ENCODE measurements at places on chromosomes 1 and 21. TPM values are rescaled to one million over a fixed set of nuclear protein-coding genes. Genes with fewer than 3 reads are reported as not detected.

DNA sequence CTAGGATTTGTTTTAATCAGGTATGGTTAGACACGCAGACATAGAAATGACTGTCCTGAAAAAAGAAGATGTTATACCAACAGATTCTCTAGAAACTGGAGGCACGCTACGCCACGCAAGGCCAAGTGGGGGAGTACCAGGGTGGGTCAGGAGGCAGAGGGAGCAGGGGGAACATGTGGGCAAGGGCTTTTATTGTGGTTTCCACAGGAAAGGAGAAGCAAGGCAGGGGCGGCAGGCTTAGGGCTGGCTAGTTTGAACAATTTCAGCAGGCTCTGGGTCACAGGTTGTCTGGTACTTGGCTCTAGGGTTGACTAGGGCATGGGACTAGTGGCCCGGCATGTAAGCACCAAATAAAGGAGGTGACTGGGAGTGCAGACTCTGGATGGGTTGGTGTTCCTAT is 7.2 kb downstream of the MTARC2 start:
- no peak for DNase-seq

Gene AADACL3
- total RNA-seq = not detected

Gene CYP4Z1
- total RNA-seq = 2.8 TPM

GRCh38 chr1:8396083-8396785 is 78.3 kb downstream of the SLC45A1 start:
- no peak for DNase-seq

Gene KIF26B
- total RNA-seq = 3.7 TPM

Gene LHX8
- not detected for total RNA-seq

Gene DNM3
- total RNA-seq = 3.6 TPM

Gene RXFP4
- total RNA-seq = not detected

Gene SMIM1
- 16.3 TPM for total RNA-seq

GRCh38 chr1:68049941-68050878 is at the start of gene DIRAS3:
TSS of gene DIRAS3 (minus strand) at chr1:68050627. CDS start at chr1:68047297, 3,330 bp downstream.
- DNase-seq = no peak

DNA sequence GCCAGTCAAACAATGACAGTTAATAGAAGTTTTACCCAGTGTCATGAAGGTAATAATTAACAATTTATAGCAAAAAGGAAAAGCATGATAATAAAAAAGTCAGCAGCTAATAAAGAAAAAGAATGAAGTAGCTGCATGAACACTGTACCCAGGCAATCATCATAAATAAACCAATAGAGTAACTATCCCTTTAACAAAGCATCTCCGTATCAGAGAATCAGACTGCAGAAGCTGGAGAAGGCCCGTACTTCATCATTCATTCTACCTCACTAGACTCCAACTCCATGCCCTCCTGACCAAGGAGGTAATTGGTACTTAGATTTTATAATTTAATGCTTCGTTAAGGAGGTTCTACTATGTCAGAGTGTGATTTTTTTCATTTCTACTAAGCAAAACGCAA is 140.5 kb downstream of the NEGR1 start:
- no peak for DNase-seq

DNA sequence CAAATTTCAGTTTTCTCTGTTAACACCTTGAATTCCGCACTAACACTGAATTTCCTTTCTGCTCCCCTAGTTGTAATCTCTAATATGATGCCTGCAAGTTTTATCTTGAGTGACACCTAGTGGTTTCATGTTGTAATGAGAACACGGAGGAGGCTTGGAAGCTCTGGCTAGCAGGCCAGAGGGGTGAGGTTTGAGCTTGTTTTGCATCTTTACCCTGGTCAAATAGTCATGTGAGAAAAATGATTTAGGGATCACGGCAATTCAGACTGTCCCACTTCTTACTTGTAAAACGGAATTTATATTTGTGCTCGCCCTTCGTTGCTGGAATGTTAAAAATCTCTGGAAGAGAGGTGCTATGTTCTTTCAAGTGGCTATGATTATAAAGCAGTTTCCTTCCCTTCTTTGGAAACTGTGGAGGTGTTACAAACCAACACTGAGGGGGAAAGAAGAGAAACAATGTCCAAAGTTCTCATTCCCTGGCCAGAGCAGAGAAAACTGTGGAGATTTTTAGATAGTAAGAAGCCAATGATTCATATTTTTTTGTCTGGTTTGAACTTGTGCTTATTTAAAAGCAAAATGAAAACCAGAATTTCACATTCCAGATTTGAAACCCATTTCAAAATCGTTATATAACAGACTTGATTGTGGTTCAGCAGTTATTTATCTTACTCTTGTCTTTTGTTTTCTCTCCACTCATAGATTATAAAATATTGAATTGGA is 5.3 kb upstream of the MROH9 start:
- DNase-seq = no peak

Gene LCE1B
- not detected for total RNA-seq

- no peak for DNase-seq
Observed at GRCh38 chr1:4771267-4771666, 116.9 kb downstream of the AJAP1 start.

DNA sequence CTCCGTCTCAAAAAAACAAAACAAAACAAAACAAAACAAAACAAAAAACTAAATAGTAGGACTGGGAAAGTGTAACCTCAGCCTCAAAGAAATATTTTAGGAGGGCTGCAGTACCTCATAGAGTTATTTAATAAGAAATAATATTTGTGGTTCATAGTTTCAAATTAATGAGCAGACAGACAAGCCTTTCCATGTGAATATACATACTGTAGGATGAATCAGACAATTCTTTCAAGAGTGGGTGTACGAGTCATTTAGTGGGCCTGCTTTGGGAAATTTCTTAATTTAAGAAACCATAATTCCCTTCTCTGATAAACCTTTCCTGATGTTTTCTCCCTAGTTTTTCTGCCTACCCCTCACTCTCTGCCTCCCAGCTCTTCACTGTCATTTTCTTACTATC is 52.5 kb downstream of the CDC14A start:
- DNase-seq = no peak

DNA sequence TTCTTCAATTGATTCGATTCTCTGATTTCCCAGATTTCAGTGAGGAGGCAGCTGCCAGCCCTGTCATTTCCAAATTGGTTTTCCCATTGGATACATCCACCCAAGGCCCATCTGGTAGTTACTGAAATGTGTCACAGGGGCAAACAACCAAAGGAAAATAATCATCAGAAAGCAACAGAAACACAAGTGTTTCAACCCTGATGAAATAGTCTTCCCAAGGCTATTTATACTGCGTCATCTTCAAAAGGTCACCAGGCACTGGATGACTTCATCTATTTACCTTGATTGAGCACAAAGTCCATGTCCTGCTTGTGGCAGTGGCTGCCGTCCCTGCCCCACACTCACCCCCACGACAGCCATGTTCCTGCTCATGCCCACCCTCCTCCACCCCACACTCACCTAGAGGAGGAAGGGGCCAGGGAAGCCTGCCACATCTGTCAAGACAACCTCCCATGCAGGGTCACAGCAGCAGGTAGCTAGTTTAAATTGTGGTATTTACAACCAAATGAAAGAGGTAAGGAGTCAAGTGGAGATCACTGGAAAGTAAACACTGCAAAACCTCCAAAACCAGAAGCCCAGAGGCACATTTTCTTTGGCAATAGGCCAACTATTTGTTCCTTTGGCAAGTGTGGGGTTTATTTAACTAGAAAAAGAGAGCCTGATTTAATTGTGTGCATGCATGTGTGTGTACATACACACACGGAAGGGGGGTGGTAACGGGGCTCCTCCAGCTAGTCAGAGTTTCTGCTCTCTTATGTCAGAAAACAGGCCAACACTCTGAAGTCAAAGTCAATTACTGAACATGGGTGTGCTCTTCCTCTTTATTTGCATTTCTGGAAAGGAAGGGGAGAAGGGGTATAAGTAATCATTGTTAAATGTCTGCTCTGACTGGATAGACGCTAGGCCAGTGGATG is 49.5 kb upstream of the RAB4A start:
- DNase-seq = no peak

DNA sequence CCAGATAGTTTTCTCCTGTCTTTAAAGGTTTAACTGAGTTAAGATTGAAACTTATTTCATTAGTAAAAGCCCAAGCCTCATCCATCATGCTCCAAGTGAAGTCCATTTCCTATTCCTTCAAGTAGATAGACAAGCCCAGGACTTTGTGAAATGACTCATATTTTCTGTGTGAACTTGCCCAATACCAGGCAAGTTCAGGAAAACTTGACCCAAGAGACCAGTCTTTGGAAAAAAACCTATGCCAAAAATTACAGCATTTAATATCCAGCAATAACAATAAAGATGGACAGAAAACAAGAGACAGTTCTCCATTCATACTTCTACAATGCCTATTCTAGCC is 405 bp upstream of the RAB29 start:
- DNase-seq = no peak

Gene SDHC
- 21.2 TPM for total RNA-seq

- DNase-seq = no peak
Observed at GRCh38 chr1:173827611-173828010, 2.9 kb upstream of the CENPL start.

Measured in esophagus muscularis mucosa (tissue), 4 donors.